ENCODE measurements at places on chromosomes 12 and 14.

- no peaks in the 10 kb centered on the region for H3K27me3 ChIP-seq
- H3K4me3 ChIP-seq = no peak overlapping the region
- H3K27ac ChIP-seq = no peak overlapping the region
These were observed 342.8 kb upstream of the SFSWAP start for GRCh38 chr12:131367983-131368667.

- DNase-seq = no peak
- no peak overlapping the region for H3K4me3 ChIP-seq
- H3K4me1 ChIP-seq = no peaks in the 10 kb centered on the region
- H3K27ac ChIP-seq = no peak overlapping the region
These were observed 236.5 kb downstream of the DPF3 start for GRCh38 chr14:72657214-72657921.

DNA sequence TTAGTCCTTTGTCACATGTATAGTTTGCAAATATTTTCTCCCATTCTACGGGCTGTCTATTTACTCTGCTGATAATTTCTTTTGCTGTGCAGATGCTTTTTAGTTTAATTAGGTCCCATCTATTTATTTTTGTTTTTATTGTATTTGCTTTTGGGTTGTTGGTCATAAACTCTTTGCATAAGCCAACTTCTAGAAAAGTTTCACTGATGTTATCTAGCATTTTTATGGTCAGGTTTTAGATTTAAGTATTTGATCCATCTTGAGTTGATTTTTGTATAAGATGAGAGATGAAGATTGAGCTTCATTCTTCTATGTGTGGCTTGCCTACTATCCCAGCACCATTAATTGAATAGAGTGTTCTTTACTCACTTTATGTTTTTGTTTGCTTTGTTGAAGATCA, 1008.4 kb upstream of the ATXN7L3B start:
- no peak for DNase-seq
- H3K27ac ChIP-seq = no peak overlapping the region
- H3K4me3 ChIP-seq = no peak overlapping the region
- H3K27me3 ChIP-seq = no peaks in the 10 kb centered on the region
- H3K36me3 ChIP-seq = no peaks in the 10 kb centered on the region

DNA sequence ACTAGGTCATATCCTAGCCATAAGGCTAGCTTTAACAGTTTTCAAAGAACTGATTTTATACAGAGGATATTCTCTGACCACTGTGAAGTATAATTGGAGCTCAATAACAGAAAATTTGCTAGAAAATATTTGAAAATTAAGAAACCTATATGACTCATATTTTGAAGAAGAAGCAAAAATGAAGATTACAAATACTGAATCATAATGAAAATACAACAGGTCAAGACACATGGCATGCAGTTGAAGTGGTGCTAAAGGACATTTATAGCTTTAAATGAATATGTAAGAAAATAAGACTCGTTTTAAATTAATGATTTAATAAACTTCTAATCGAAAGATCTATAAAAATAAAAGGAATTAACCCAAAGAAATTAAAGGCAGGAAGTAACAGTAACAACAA, 1234.6 kb downstream of the SLC16A7 start:
- H3K27ac ChIP-seq = no peak overlapping the region
- no peaks in the 10 kb centered on the region for H3K36me3 ChIP-seq
- no peaks in the 10 kb centered on the region for H3K4me1 ChIP-seq
- DNase-seq = no peak

DNA sequence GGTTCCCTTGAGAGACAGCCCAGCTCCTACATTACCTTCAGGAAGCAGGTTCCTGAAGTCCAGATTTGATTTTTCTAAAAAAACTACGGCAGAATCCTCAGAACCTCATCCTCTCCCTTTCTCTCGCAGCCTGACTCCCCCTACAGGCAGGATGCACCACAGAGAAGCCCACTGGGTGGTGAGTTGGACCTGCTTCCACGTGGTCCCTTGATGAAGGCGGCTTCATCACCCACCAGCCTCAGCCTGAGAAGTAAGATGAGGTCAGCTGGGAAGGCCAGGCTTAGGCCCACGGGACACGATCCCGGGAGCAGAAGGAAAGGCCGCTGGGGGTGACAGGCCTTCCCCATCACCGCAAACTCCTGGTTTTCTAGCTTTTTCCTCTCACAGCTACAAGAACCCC, 83.0 kb downstream of the ACTN1 start:
- H3K27ac ChIP-seq = no peak overlapping the region
- H3K4me3 ChIP-seq = no peak overlapping the region
- H3K4me1 ChIP-seq = peaks cover 32% of the 10 kb centered on the region
- H3K36me3 ChIP-seq = peaks cover 81% of the 10 kb centered on the region

- H3K4me3 ChIP-seq = no peak overlapping the region
- DNase-seq = no peak
- H3K27me3 ChIP-seq = peaks cover 15% of the 10 kb centered on the region
- no peak overlapping the region for H3K27ac ChIP-seq
- no peaks in the 10 kb centered on the region for H3K36me3 ChIP-seq
These were observed 93.5 kb downstream of the NUAK1 start for GRCh38 chr12:106045251-106045674.

DNA sequence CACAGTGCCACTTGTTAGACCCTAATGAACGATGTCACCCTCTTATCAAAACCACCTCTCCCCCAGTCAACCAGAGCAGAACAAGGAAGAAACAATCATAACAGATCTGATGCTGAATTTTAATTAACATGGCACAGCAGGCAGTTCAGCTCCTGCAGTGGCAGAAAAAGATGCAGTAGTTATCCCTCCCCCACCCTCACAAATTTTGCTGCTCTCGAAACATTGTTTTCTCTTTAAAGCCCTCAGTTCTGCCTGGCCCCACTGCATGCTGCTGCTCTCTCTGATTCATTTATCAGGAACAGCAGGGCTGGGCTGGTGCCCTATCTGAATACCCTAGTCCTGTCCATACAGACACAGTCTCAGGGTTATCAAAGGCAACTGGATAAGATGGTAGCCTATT, 12.2 kb downstream of the CCDC175 start:
- no peak for DNase-seq
- no peak overlapping the region for H3K4me3 ChIP-seq
- H3K27me3 ChIP-seq = peaks cover 24% of the 10 kb centered on the region
- no peaks in the 10 kb centered on the region for H3K36me3 ChIP-seq
- no peak overlapping the region for H3K27ac ChIP-seq

DNA sequence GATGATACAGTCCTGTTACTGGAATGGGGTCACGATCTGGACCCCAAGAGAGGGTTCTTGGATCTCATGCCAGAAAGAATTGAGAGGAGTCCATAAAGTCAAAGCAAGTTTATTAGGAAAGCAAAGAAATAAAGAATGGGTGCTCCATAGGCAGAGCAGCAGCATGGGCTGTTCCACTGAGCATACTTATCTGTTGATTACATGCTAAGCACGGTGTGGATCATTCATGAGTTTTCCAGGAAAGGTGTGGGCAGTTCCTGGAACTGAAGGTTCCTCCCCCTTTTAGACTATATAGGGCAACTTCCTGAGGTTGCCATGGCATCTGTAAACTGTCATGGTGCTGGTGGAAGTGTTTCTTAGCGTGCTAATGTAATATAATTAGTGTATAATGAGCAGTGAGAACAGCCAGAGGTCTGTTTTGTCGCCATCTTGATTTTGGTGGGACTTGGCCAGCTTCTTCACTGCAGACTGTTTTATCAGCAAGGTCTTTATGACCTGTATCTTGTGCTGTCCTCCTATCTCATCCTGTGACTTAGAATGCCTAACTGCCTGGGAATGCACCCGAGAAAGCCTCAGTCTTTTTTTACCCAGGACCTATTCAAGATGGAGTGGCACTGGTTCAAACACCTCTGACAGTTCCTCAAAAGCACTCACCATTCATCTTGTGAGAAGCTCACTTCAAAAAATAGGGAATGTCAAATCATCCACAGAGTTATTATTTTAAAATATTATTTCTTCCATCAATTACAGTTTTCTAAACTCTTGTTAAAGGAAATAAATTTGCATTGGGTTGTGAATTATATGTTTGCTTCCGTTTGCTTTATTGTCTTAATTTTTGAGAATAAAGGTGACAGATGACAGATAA, 1358.8 kb upstream of the TMEM132C start:
- H3K36me3 ChIP-seq = no peaks in the 10 kb centered on the region
- no peak overlapping the region for H3K4me3 ChIP-seq
- no peak overlapping the region for H3K27ac ChIP-seq
- H3K27me3 ChIP-seq = peaks cover 29% of the 10 kb centered on the region
- no peak for DNase-seq
